Activated CD4-positive, alpha-beta T cell treated with anti-CD3 and anti-CD28 coated beads, Interleukin-2, amount 50 U/mL, for 24 hours (primary cell): ENCODE measurements at places on chromosomes 11 and 22.

GRCh38 chr11:112453601-112454577 is 193.2 kb upstream of the PLET1 start:
- DNase-seq, result no peak

- DNase-seq, result no peak
Measured at GRCh38 chr11:86627776-86628455, 44.5 kb downstream of the ME3 start.

DNA sequence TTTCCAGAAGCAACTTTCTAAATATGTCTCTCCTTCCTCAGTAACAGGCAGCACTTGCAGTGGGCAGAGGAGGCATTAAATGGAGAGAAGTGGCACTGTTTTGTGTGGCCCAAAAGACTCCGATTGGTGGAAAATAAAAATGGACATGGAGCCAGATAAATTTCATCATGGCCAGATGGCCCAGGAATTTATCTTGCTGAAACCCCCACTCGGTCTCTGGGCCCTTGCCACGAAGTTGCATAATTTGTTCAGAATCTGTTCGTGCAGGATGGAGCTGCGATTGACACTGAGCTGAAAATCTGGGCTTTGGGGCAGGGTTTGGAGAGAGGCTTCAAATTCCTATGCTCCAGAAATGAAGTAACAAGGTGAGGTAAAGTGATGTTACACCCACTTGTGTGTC is 65.5 kb downstream of the C11orf91 start:
- DNase-seq, result no peak

- DNase-seq, result peak; percentile 41
Measured at GRCh38 chr11:1628506-1629325, 859 bp upstream of the KRTAP5-5 start.

DNA sequence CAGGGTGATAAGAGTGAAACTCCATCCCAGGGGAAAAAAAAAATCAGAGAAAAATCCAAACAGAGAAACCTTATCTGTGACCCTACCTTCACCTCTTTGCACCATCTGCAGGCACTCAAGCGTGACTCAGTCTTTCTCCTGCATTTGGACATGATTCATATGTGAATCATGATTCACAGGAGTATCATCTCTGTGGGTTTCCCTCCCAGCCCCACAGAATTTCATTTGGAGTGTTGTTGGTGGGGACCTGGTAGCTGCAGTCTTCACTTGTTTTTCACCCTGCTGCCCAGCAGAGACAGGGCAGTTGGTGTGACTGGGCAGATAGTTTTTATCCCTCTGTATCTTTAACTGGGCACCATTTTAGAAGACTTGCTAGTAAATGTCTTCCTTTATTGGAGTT is 75.7 kb downstream of the DEPDC5 start:
- peak; percentile 57 for DNase-seq
